ENCODE measurements at places on chromosomes 1 and 21.

DNA sequence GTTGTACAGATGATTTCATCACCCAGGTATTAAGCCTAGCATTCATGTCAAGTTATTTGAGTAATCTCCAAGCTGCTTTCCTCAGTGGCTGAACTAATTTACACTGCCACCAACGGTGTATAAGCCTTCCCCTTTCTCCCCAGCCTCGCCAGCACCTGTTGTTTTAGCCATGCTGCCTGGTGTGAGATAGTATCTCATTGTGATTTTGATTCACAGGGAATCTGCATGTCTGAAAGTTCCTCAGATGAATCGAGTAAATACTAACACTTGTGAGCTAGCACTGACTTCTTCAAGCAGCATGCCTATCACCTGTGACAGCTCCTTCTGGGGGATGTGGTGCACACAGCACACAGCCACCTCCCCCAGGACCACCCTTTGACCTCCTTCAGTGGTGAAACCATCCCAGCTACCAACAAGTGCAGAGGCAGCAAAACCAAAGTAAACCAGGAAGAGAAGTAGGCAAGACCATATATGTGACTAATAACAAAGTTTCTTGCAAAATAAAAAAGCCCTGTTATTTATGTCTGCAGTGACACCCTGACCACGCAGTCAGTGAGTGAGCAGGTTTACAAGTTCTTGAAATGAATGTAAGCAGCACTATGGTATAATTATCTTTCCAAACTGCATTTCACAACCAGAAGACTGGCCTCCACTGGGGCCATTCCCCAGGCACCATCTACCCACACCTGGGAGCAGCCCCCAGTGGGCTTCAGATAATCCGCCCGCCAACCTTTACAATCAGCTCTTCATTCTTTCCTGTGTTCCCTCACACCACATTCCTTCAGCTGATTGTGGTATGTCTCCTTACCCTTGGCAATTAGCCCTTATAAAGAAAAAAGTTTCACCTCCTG lies 173.8 kb downstream of the ETS2 start:
- DNase-seq = no peak

DNA sequence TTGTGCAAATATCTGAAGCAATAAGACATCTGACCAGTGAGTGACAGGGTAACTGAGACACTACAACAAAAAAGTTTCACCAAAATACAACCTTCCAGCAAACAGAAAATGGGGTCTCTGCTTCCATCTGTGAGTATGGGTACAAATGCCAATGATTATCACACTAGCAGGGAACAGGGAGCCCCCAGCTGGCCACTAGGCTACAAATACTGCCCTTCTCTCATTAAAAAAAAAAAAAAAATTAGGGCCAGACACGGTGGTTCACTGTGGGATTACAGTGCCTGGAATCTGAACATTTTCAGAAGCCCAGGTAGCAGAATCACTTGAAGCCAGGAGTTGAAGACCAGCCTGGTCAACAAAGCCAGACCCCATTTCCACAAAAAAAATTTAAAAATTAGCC lies 48.4 kb upstream of the EDARADD start:
- DNase-seq = no peak

DNA sequence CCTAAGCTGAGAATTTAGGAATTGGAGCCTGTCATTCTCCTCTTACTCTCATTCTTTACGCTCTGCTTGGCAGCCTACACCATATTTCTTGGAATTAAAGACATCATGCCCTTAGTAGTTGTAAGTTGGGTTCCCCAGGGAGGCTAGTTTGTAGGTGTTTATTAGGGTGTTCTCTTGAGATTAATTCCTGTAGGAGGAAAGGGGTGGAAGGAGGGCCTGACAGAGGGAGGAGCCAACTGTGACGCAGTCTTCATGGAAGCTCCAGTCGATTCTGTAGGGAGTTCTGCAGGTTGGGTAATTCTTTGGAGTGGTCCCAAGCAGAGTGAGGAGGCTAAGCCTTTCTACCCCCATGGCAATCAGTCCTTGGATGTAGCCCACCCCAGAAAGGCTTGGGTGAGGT lies 111.4 kb downstream of the HHAT start:
- DNase-seq = no peak

- no peak for DNase-seq
Measured at GRCh38 chr1:40362199-40362598, 11.3 kb upstream of the SMAP2 start.

DNA sequence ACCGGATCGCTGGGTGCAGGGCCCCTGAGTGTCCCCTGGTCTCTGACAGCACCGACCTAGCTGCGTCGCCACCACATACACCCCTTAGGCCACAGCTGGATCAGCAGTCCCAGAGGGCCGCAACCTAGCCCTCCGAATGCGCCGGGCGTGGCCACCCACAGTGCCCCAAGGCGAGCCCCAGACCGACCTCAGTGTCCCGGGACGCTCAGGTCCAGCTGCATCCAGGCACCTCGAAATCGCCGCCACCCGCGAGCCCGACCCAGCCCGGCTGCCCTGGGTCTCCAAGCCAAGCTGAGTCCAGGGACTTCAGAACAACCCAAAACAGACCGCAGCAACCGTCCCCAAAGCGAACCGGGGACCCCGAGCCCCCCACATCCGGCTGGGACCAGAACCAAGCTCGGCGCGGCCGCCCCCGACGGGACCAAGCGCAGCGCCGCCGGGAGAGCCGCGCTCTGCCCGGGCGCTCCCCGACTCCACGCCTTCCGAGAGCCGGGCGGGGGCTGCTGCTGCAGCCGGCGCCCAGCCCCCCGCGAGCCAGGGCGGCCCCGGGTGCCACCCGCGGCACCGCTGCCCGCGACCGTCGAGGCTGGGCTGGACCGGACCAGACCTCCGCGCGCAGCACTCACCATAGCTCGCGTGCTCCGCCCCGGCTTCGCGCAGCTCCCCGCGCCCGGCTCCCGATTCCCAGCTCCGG lies 54.6 kb upstream of the ECE1 start:
- no peak for DNase-seq

GRCh38 chr1:201916649-201917249 lies 28.1 kb downstream of the SHISA4 start:
- no peak for DNase-seq

DNA sequence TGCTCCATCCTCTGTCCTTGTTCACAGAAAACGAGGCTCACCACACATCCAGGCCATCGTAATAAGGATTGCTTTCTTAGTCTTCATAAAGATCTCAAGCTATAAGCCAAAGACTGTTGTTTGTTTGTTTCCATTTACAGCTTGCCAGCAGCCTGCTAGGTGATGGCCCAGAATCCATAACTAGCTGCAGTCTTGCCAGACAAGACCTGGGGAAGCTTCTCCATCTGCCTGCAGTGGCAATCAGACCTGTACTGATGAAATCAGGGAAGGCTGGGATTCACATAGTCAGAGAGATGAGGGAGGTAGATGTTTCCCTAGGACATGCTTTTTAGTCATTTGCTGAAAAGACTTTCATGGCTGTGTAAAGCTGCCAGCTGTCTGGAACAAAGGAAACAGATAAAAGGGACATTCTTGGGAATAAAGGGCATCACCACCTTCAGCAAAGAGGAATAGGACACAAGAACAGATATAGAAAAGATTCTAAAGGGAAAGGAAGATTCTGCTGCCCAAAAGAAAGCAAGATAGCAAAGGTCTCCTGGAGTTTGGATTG lies 51.0 kb downstream of the MT1HL1 start:
- DNase-seq = no peak

DNA sequence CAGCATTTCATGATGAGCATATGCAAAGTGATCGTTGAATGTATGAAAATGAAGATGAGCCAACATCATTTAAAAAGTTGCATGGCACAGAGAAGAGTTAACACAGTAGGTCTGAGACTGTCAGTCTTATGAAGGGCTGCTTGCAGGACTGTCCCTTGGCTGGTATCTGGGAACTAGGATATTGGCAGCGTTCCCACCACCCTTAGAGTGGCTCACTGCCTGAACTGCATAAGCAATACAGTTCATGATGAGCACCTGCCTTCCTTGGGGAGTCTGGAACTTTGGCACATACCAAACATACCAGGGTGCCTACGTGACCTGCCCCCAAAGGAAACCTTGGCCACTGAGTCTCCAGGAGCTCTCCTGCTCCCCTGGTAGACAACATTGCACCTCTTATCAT lies 161.8 kb downstream of the DSCAM start:
- no peak for DNase-seq

GRCh38 chr1:67764633-67765032 lies 68.6 kb downstream of the GNG12 start:
- no peak for DNase-seq

DNA sequence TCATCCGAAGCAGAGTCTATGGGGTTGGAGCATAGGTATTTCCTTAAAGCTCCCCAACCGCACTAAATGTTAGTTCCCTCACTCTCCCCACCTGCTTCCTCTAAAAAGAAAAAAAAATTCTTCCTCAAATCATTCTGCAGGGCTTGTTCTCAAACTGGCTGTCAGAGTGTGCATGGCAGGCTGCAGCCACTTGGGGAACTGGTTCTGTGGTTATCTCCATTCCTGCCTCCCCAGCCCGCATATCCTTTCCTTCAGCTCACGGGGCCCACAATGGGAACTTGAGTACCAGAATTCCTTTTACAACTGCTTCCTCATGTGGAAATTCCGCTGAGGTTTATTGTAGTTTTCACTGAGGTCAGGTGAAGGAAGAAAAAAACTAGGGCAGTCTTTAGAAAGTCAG lies 159.2 kb downstream of the PIGK start:
- DNase-seq = no peak

DNA sequence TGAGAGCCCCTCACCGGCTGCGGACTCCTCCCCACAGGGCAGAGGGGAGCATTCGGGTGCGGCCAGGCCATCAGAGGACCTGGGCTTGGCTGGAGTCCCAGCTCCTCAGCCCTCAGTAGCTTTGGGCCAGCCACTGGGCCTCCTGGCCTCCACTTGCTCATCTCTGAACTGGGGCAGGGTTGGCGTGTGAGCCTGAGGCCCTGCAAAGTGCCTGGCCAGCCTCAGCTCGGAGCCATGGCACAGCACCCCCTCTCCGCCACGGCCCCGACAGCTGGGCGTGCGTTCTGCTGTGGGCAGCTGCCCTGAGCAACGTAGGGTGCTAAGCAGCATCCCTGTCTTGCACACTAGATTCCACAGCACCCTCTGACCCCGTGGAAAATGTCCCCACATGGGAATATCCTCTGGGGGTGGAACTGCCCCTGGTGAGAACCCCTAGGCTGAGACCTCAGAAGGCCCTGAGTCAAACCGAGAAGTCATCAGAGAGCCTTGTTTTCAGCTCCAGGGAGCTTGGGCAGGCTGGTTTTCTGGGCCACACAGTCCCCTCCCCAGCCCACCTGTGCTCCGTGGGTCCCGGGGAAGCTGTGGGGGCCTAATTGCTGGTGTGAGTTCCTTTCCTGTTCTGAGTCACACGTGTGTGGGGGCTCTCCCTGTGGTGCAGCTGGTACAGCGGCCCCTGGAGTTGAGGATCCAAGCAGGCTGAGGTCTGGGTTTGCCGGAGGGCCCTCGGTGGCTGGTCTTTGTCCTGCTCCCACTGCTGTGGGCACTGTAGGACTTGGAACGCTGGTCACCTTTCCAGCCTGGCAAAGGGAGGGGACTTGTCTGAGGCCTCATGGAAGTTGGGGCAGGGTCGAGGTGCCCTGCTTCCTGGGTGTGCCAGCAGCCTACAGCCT lies 24.5 kb downstream of the TP73 start:
- no peak for DNase-seq

- no peak for DNase-seq
Measured at GRCh38 chr1:8284127-8284526, 33.8 kb upstream of the SLC45A1 start.

GRCh38 chr1:150366416-150367296 lies 2.7 kb downstream of the RPRD2 start:
- DNase-seq = no peak

GRCh38 chr1:99180343-99180808 lies 83.9 kb upstream of the PLPPR4 start:
- DNase-seq = peak; percentile 33

- DNase-seq = no peak
Measured at GRCh38 chr1:240237305-240237721, 145.6 kb downstream of the FMN2 start.

DNA sequence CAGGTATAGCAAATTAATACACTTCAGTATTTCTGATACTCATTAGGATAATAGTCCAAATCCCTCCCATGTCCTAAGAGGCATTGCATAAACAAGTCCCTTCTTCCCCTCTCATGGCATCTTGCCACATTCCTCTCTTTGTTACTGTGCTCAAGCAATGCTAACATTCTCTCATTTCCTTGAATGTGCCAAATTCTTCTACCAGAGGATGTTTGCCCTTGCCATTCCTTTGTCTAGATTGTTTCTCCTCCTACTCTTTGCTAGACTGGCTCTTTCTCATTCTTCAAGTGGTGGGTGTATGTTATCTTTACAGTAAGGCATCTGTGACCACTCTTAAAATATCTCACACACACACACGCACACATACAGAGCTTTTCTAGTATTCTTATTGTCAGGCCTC lies 621.0 kb upstream of the CXADR start:
- DNase-seq = no peak

DNA sequence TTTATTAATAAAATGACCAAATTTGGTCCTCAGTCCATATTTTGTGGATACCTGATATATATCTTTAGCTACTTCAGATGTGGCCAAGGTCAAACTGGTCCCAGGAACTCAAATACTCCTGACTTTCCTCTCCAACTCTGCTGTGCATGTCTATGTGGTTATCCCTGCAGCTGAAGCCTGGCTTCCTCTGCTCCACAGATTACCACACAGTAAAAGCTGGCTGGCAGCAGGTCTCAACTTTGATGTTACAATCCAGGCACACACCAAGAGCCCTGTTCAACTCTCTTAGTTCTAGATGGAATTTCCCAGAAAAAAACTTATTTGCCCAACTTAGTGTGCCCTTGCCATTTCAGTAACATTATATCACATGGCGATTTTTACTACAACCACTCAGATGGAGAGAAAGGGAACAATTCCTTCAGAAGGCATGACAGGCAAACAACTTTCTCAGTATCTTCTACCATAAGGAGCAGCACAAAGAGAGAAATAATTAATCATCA lies 479.5 kb downstream of the PLPP3 start:
- no peak for DNase-seq

All from stimulated activated CD8-positive, alpha-beta memory T cell treated with anti-CD3 and anti-CD28 coated beads, Interleukin-4, amount 100 ng/mL, for 1 hour (primary cell).